ENCODE measurements at places on chromosomes 12 and 14.
A peak's percentile ranks its signal among the peaks of the same experiment; 100 is the strongest.

DNA sequence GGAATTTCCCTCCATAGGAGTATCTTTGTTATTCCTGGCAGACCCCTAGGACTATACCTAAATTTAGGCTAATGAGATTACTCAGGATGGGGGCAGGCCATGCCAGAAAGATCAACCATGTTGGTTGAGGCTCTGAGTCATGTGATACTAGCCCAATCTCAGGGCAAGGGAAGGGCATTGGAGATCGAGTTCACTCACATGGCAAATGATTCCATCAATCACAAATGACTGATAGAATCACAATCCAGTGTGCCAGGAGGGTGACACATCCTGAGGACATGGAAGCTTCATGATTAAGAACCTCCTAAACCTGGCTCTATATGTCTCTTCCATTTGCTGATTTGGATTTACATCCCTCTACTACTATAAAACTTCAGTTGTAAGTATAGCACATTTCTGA lies 182.3 kb downstream of the NTF3 start:
- no peak for DNase-seq

- no peak for DNase-seq
Observed at GRCh38 chr12:39490500-39491282, 47.8 kb upstream of the KIF21A start.

DNA sequence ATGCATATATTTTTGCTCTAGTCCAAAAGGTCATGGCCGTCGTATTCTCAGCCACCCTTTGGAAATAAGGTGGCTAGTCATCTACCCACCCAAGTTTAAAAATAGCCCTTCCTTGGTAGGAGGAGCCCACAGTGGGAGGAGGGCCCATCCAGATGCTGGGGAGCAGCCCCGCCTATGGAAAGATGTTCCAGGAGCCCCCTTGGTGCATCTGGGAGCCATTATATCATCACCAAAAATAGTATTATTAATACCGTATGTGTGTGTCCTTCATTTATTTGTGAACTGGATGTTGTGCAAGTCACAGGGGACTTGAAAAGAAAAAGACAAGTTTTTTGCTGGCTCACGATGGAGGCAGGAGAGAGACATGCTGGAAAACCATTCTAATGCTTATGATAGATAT lies 34.0 kb downstream of the EMP1 start:
- DNase-seq, result no peak

DNA sequence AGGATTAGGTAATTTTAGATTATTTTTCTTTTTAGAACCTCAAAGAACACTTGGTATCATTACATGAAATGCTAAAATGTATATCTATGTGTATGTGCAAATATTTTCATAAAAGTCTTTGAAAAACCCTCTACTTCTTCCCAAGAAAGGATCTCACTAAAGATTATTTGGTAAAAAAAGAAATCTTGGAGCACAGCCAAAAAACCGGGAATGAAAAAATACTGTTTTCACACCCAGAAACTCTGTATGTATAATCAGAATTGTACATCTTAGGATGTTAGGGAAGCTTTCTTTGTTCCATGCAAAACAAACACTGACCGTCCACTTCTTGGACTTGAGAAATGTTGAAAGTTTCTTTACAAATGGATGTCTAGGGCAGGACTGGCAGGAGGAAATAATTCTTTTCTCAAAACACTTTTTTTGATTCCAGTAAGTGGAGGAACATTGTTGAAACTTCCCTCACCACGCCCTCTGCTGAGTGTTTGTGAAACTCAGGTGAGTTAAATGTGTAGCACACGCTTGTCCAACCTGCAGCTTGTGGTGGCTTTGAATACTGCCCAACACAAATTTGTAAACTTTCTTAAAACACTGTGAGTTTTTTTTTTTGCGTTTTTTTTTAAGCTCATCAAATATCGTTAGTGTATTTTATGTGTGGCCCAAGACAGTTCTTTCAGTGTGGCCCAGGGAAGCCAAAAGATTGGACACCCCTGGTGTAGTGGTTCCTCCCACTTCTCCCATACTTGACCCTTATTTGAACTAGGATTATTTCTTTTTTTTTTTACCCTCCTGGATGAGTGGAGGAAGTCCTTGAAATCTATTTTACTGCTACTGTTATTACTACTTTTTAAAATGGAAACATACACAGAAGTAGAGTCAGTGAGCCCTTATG lies 26.6 kb downstream of the FBXO34 start:
- DNase-seq, result no peak

DNA sequence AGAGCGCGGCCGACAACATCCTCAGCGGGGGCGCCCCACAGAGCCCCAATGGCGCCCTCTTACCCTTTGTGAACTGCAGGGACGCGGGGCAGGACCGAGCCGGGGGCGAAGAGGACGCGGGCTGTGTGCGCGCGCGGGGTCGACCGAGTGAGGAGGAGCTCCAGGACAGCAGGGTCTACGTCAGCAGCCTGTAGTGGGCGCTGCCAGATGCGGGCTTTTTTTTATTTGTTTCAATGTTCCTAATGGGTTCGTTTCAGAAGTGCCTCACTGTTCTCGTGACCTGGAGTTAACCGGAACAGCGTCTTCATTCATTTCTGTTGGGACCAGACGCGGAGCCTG lies 103.8 kb upstream of the FKBP4 start:
- DNase-seq, result peak; percentile 47

DNA sequence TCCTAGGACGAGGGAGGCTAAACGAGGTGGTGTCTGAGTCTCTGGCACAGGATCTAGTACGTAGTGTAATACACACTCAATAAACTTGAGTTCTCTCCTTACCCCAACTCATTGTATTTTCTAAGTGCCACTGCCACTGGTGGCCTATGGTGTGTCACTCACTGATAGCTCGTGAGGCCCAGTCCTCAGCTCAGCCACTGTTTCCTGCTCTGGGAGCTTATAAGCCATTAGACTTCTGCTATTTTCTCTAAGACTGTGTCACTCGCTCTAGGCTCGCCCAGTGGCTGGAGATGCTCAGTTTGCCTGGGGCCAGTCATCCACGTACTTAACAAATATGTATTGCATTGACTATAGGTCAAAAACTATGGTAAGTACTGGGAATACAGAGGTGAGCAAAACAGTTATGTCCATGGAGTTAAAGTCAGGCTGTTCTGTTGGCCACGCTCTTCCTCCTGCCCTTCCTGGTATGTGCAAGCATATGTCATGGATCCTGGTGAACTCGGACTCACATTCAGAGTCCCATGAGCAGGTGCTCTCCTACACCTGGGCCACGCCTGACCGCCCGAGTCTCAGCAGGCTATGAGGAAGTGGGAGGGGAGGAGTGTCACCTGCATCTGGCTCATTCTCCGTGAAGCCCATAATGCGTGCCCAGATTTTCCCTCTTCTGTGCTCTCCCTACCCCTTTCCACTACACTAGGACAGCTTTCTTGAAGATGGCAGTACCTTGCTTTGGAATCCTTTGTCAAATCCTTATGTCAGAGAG lies 41.6 kb downstream of the DEGS2 start:
- DNase-seq, result no peak
